Midbrain (tissue), 1 donor: ENCODE measurements at places on chromosomes 11 and 22.

DNA sequence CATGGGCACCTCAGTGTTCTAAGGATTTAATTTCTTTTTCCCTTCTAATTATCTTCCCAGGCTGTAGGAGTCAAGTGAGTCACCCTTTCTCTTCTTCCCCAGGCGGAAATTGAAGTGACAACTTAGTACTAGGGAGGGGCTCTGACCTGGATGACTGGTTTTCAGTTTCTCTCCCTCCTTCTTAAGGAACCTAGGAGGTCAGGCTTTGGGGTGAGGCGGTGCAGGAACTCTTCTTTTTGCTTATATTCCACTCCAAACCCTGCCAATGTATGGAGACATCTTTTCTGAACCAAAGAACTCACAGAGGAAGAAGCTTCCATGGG lies 12.6 kb downstream of the ZDHHC5 start:
- DNase-seq = no peak

GRCh38 chr22:40021401-40022000 lies 26.7 kb downstream of the FAM83F start:
- no peak for DNase-seq

GRCh38 chr11:93031386-93031785 lies 61.9 kb downstream of the MTNR1B start:
- no peak for DNase-seq

DNA sequence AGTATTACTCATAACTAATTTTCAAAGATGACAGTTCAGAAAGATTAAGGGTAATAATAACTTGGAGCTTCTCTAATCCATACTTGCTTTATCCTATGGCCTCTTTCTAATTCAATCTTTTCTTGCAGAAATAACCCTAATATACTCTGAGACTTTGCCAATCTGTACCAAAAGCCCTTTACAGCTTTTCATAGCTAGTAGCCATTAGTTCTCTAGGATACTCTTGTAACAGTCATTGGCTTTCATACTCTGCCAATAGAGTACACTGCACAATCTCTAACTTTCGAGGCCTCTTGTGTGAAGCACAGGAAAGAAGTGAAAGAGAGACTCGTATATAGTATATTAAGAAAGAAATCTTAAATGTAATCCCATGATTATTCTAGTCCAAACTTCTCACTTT lies 38.1 kb downstream of the SLC36A4 start:
- DNase-seq = no peak

DNA sequence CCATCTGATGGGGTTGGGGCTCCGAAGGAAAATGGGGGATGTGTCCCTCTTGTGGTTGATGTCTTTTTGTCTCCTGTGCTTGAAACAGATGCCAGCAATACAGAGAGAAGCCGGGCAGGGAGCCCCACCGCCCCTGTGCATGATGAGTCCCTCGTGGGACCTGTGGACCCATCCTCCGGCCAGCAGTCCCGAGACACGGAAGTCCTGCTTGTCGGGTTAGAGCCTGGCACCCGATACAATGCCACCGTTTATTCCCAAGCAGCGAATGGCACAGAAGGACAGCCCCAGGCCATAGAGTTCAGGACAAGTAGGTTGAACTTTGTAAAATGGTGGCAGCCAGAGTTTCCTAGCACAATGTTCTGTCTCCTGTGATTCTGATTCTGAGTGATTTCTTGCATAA lies 91.7 kb upstream of the OR4B1 start:
- no peak for DNase-seq
